ENCODE measurements at places on chromosomes 1 and 21.
A peak's percentile ranks its signal among the peaks of the same experiment; 100 is the strongest.

GRCh38 chr1:211609120-211610024 is 30.4 kb upstream of the SLC30A1 start:
- DNase-seq = no peak

- no peak for DNase-seq
Observed at GRCh38 chr1:32197837-32198236, 2.6 kb upstream of the CCDC28B start.

DNA sequence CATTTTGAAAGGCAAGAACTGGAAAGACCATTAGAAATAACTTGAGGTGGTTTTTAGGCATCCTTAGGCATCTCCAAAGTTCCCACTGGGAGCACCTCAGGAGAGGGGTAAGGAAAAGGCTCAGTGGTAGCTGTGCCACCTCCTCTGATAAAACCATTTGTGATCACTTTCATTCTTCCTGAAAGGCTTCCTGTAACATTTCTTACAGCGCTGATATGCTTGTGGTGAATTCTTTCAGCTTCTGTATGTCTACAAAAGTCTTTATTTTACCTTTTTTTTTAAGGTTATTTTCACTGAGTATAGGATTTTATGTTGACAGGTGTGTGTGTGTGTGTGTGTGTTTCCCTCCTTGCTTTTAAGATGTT is 54.8 kb downstream of the VANGL2 start:
- no peak for DNase-seq

GRCh38 chr21:39004634-39005501 is 178.4 kb downstream of the PSMG1 start:
- no peak for DNase-seq

GRCh38 chr1:178055779-178056471 is 38.0 kb upstream of the RASAL2 start:
- DNase-seq = no peak

DNA sequence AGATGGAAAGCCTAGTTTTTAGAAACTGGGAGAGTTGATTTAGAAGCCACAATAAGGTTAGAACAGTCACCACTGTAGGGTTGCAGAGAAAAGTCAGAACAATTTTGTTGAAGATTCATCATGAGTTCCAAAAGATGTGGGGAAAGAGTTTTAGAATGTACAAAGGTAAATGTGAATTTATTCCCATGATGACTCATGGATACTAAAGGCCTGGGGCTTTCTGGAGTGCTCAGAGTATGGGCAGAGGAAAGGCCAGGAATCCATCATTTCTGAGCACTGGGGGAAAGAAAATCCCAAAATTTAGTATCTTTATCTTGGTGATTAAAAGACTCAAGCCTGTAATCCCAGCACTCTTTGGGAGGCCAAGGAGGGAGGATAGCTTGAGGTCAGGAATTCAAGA is 17.8 kb downstream of the YBX1 start:
- DNase-seq = no peak

GRCh38 chr1:15932612-15933011 is 43.3 kb downstream of the ZBTB17 start:
- DNase-seq = no peak

GRCh38 chr1:61926597-61926996 is 184.3 kb downstream of the PATJ start:
- no peak for DNase-seq

DNA sequence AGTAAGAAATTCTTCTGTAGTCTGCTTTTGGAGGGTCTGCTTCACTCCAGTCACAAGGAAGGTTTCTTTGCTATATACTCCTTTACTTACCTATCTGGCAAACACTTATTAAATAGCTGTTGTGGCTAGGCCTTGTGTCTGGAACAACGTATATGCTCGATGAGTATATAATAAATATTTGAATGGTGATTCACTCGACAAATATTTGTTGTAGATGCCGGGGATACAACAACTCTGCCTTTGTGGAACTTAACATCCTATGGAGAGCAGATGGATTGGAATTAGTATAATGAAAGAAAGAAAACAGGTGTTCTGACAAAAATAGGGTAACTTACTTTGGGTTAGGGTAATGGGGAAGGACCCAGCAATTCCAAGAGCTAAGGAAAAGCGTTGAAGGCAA is 31.1 kb downstream of the KPNA6 start:
- DNase-seq = no peak

DNA sequence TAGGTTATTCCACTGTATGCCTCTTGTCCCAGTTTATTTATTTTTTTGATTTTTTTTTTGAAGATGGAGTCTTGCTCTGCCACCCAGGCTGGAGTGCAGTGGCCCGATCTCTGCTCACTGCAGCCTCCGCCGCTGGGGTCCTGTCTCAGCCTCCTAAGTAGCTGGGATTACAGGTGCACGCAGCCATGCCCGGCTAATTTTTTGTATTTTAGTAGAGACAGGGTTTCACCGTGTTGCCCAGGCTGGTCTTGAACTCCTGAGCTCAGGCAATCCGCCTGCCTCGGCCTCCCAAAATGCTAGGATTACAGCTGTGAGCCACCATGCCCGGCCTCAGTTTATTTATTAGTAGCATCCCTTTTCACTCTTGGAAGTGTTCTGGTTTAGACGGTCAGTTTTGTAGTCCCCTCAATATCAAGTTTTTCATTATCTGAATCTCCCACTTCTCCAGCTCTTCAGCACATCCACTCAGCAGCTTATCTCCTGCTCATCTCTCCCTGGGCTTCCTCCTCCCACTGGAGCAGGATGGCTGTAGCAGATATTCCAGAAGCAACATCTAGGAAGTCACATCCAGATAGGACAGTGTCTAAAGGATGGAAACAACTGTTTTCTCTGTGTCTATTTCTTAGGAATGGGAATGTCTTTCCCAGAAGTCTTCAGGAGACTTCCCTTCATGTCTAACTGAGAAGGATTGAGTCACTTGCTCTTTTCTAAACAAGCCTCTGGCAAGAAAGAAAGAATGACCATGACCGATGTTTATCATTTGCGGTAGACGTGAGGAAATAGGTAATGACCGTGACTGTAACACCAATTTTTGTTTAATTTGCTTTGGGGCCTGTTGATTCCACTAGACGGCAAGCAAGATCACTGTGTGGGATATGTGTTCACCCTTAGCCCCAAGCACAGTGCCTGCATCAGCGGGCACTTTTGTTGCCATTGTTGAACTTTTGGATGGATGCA is 14.4 kb downstream of the CCDC190 start:
- no peak for DNase-seq

DNA sequence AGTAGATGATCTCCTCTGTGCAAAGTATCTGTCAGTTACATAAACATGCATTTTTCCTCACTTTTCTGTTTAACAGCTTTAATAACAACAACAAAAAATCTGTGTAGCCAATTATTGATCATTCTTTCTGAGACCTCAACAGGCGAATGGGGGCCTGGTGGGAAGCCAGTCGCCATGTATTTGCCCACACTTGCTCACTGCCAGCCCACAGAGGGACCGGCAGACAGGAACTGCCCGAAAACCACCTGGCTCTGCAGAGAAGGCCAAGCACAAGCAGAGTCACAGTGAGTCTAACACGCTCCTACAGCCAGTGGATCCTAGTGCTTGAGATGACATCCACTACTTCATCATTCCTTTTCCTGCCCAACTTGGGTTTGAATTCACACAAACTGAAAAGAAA is 56.1 kb downstream of the NPHP4 start:
- no peak for DNase-seq

- DNase-seq = peak; percentile 43
Observed at GRCh38 chr1:162966613-162967012, 102.5 kb upstream of the RGS4 start.

- peak; percentile 80 for DNase-seq
Observed at GRCh38 chr1:156122519-156123355, 8.2 kb downstream of the LMNA start.

All from left kidney (tissue), 8 donors.